Glutamatergic neuron (in vitro differentiated cells): ENCODE measurements at places on chromosomes 5 and 9. TPM values are rescaled to one million over a fixed set of nuclear protein-coding genes. Genes with fewer than 3 reads are reported as not detected.

The SLC36A2 gene
- not detected for total RNA-seq

The NMUR2 gene
- not detected for total RNA-seq

The ADAMTSL2 gene
- 1.3 TPM for total RNA-seq

The CSF1R gene
- not detected for total RNA-seq

The MLANA gene
- total RNA-seq = not detected

The PCDHGB3 gene
- 6.2 TPM for total RNA-seq

The ZDHHC11 gene
- total RNA-seq = 73.0 TPM

The ACSL6 gene
- 8.1 TPM for total RNA-seq

GRCh38 chr5:72328172-72328571 lies 8.0 kb downstream of the PTCD2 start:
- H3K4me3 ChIP-seq = no peak overlapping the region
- no peaks in the 10 kb centered on the region for H3K4me1 ChIP-seq
- no peak for DNase-seq

DNA sequence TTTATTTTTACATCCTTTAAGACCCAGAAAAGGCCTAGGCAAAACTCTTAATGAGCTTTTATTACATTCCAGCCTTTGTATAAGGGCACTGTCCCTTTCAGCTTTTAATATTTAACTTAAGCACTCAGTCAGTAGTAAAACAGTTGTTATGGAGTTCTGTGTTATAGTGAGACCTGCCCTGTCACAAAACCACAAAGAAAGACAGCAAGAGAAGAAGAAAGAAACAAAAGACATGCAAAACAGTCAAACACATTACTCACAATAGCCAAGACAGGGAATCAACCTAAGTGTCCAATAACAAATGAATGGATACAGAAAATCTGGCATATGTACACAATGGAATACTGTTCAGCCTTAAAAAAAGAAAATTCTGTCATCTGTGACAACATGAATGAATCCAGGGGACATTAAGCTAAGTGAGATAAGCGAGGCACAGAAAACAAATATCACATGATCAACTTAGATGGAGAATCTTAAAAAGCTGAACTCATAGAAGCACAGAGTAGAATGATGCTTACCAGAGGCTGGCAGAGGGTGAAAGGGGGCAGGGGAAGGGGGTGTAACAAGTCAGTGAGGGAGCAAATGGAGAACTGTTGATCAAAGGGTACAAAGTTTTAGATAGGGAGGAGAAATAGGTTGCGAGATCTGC lies 63.8 kb upstream of the CCNG1 start:
- no peak overlapping the region for H3K27ac ChIP-seq
- peaks cover 3% of the 10 kb centered on the region for H3K27me3 ChIP-seq
- no peak overlapping the region for H3K4me3 ChIP-seq
- H3K4me1 ChIP-seq = no peaks in the 10 kb centered on the region
- DNase-seq = no peak

DNA sequence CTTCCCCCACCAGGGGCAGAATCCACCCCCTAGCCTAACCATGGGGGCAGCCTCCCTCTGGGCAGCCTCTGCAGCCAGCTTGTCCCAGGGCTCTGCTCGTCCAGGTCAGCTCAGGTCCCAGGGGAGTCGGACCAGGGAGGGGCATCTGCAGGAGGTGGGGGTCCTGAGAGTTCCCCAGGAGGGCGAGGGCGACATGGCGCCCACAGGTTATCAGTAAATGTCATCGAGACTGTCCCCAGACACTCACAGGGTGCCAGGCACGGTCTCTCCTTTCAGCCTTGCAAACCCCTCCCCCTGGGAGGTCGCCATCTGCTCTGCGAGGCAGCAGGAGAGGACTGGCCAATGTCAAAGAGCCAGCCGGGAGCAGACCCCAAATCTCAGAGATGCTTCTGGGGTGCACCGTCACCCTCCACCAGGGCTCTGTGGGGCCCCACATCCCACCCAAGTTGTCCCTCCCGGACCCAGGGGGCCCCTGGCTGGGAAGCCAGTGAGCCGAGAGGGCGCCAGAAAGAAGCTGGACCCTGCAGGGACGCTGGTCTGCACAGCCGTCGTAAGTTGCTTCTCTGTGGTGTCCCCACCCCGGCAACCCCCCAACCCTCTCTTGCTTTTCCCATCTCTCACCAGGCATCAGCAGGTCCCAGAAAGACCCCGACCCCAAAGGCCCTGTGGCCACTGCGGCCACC lies 69.3 kb downstream of the NTNG2 start:
- H3K4me1 ChIP-seq = peaks cover 8% of the 10 kb centered on the region
- DNase-seq = peak; percentile 61
- H3K4me3 ChIP-seq = peak overlapping the region; percentile 49
- H3K27ac ChIP-seq = peak overlapping the region; percentile 64
- H3K27me3 ChIP-seq = peaks cover 8% of the 10 kb centered on the region

DNA sequence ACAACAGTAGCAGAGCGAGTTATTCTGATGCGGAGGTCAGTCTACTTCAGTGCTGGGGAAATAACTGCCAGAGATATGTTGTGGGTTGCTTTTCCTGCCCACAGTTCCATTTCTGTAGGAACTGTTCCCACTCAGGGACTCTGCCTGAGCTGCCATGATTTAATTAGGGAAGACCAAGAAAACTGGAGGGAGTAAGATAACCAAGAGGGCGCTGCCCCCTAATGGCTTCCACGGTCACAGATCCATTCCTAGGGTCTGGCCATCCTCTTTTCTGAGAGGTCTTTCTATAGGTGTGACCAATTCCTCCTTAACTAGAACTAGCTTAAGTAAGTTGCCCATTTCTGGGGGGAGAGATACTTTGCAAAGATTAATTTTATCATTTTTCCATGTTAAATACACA lies 125.9 kb downstream of the APBA1 start:
- no peaks in the 10 kb centered on the region for H3K27me3 ChIP-seq
- no peaks in the 10 kb centered on the region for H3K36me3 ChIP-seq
- no peak overlapping the region for H3K4me3 ChIP-seq
- DNase-seq = peak; percentile 46
- H3K27ac ChIP-seq = no peak overlapping the region

DNA sequence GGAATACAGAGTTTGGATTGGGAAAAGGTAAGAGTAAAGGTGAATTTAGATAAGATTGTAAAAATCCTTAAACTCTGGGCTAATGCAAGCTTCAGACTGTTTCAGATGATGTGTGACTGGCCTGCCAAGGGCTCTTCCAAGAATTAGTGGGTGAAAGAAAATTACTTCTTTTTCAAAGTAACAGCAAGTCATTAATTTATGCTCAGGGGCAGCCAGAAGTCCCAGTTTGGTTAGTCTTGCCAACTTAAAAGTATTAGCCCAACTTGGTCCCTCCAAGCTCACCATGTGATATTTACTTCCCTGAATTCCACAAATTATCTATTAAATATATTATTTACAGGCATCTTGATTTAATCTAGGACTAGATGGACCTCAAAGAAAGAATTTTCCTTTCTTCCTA lies 947.8 kb downstream of the NR2F1-AS1 start:
- H3K36me3 ChIP-seq = no peaks in the 10 kb centered on the region
- no peak overlapping the region for H3K4me3 ChIP-seq
- H3K27me3 ChIP-seq = no peaks in the 10 kb centered on the region
- peaks cover 13% of the 10 kb centered on the region for H3K4me1 ChIP-seq

DNA sequence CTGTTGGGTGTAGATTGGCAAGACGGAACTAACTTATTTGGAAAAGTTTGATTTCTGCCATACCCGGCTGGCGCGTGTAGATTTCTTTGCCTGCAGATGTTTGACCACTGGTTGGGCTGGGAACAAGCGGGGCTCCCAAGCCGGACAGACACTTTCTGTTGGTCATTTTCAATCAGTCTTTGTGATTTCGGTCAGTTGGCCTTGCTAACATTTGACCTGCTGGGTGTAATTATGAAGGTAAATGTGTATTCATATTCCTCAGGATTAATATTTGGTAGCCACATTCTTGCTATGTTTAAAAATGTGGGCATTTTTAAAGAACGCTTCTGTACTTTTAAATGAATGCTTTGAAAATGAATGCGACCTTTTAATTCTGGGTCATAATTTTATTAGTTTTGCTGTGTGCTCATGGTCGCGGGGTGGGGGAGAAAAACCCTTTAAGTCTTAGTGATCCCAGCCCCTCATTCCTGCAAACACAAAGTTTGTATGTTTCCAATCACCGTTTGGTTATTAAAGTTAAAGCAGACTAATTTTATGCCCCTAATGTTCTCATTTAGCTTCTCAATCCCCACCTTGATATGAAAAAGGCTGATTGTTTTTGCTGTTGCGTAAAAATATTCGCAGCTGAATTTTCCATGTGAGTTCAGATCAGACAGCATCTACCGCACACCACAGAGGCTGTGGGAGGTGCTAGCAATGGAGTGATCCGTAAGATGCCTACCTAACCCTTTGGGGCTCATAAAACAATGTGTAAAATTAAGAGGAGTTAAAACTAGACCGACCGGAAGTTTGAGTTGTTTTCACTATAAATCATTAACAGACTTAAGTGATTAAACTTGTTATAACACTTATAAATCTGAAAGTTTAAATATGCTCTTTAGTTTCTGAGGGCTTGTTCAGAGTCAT lies 1.5 kb downstream of the RASGRF2 start:
- peaks cover 13% of the 10 kb centered on the region for H3K4me1 ChIP-seq
- H3K27ac ChIP-seq = no peak overlapping the region
- peak overlapping the region; percentile 89 for H3K4me3 ChIP-seq

GRCh38 chr9:70222354-70222753 lies 36.4 kb upstream of the SMC5 start:
- peaks cover 2% of the 10 kb centered on the region for H3K27me3 ChIP-seq
- H3K36me3 ChIP-seq = no peaks in the 10 kb centered on the region
- H3K4me3 ChIP-seq = no peak overlapping the region
- H3K27ac ChIP-seq = no peak overlapping the region
- DNase-seq = no peak

GRCh38 chr9:19643875-19644274 lies 145.0 kb downstream of the SLC24A2 start:
- DNase-seq = no peak
- peaks cover 6% of the 10 kb centered on the region for H3K27me3 ChIP-seq
- H3K4me1 ChIP-seq = peaks cover 15% of the 10 kb centered on the region
- no peak overlapping the region for H3K4me3 ChIP-seq
- H3K27ac ChIP-seq = no peak overlapping the region
